ENCODE measurements at places on chromosomes 2 and 18.

DNA sequence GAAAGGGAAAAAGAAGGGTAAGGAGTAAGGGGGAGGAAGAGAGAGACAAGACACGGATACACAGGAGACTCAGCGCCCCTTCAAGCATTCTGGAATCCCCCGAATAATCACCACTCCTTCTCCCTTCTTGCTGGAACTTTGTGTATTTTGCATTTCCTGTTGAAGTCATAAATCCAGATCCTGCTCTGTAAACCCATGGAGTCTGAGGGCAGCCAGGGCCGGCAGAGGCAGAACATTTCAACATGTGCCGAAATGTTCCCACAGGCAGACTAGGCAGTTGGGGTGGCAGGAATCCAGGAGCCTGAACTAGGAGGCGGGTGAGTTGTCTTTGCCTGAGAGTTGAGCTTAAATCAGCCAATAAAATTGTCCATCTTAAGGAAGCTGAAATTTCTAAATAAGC lies 193.1 kb downstream of the SH3RF3 start:
- DNase-seq, result no peak

DNA sequence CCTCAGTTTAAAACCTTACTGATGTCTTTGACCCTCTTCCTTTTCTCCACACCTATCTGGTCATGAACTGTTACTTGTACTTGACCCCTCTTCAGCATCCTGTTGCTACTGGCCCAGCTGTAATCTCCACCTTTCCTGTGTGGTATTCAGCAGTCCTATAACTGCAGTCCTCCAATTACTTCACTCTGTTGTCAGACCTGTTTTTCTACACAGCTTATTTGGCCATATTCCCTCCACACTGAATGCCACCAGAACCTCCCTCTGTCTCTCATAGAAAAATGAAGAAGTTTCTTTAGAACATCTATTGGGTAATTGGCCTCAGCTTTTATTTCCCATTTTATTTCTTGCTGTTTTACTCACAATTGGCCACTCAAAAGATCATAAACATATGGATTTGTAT lies 155.4 kb downstream of the ASXL3 start:
- DNase-seq, result no peak

DNA sequence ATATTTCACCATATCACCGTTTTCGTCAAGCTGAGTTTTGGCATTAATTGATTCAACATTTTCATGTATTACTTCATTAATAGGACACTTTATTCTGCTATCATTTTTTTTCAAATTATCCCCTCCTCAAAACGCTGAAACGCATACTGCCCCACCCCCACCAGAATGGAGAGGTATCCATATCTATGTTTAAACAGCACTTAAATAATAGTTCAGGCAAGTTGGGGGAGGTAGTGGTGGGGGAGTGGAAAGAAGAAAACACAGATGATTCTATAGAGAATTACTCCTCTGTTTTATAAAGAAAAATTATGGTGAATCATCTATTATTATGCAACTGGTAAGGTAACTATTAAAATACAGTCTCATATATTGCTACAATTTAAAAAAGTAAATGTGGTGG lies 314.4 kb upstream of the ZEB2 start:
- no peak for DNase-seq

DNA sequence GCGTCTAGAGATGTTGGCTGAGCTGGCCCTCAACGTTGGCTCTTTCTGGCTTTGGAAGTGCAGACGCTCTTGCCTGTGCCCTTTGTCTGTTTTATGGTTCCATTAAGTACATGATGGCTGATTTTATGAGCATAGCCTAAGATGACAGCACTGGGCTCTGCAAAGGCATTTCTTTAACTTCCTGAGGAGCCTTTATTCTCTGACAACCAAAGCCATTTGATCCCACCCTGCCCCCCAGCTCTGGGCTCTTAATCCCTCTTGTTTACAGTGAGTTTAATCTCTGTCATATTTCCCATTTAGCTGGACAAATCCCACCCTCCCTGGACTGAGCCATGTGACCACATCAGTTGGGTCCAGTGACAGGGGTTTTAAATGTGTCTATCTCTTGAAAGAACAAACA lies 195.9 kb downstream of the ACKR3 start:
- DNase-seq, result no peak

DNA sequence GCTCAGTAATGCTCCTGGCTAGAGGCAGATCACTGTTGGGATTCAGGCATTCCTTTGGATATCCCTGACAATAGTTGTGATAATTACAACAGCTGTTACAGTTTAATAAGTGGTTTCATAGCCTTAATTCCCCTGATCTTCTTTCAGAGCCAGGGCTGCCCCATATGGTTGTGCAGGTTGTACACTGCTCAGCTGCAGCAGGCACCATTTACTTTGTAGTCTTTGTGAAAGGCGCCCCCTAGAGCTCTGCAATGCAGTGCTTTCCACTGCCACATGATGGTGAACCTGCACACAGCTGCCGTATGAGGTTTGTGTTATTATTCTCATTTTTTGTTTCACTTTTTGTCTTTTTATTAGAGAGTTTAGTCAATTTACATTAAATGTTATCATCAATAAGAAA lies 239.1 kb downstream of the KCNS3 start:
- no peak for DNase-seq

DNA sequence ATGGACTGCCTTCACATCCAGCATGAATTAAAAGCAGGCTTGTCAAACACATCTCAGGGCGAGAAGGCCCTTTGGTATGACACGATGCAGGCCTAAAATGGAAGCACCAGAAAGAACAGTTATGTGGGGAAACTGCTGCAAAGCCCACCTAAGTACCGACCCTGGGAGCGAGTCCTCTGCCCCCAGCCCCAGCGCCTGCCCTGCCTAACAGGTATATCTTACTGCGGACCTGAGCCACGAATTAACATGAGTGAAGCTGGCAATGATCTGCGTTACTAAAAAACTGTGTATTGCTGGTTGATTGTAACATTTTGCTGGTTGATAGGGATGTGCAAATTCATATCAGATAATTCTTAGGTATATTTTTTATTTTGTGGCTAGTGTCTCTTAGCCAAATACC lies 441.5 kb downstream of the ZNF516 start:
- DNase-seq, result no peak

DNA sequence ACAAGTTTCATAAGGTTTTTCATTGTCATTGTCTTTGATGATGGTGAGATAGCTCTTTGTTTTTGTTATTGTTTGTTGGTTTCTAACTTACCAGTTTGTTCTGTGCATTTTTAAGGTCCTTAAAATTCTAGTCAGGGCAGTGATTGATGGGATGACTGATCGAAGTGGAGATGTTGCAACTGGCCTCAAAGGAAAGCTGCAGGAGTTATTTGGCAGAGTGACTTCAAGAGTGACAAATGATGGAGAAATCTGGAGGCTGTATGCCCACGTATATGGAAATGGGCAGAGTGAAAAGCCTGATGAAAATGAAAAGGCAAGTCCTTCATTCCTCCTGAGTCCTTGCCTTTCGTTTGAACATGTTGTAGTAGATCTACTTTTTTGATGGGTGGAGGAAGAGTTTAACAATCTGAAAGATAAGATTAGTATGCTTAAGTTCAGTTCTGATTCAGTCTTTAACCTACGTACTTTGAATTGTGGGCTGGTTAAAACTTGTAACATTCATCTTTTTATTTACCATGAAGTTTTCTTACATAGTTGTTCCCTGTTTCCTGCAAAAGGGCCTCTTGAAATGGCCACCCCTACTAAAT lies 135.8 kb upstream of the LTBP1 start:
- DNase-seq, result no peak

GRCh38 chr18:45541421-45541820 lies 73.9 kb upstream of the SLC14A2 start:
- no peak for DNase-seq

DNA sequence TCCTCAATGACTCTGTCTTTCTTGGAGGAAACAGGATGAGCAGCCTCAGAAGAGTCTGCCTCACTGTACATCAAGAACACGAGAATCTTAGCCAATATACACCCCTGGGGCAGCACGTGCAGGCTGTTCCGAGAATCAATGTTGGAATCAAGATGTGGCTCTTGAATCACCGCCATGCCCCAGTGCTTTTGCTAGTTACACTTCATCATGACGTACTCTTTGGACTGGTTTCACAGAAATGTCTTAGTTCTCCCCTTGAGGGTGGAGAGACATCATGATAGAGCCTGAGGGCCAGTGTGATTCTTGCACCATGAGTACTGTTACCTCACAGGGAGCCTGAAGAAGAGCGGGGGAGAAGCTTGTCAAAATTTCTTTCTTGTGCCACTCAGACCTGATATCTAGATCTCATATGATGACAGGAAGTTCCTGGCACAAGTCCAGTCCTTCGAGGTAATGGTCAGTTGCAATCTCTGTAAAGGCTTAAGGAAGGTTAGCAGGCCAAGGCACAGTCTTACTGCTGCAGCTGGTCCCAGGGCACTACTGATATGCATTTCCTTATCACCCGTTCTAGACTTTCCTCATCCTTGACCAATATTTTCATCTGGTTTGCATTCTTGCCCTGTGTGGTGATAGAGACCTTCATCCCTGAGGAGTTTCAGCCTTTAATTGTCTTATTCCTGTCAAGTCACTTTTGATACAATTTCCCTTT lies 28.2 kb upstream of the STAT4 start:
- DNase-seq, result no peak

DNA sequence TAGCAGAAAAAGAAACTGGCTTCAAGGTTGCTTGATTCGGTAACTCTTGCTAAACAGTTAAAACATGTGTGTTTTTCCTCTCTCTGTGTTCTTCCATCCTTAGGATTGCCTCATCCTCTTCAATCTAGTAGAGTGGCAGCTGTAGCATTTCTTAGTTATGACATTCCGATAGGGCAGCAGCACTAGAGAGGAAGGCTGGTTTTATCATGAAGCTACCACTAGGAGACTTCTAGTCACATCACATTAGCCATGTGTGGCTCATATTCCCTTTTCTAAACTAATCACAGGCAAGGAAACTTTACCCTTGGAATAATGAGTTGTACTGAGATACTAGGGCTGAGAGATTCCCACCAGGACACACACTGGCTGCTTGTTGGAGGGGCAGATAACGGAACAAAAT lies 187.6 kb downstream of the DOK6 start:
- no peak for DNase-seq

DNA sequence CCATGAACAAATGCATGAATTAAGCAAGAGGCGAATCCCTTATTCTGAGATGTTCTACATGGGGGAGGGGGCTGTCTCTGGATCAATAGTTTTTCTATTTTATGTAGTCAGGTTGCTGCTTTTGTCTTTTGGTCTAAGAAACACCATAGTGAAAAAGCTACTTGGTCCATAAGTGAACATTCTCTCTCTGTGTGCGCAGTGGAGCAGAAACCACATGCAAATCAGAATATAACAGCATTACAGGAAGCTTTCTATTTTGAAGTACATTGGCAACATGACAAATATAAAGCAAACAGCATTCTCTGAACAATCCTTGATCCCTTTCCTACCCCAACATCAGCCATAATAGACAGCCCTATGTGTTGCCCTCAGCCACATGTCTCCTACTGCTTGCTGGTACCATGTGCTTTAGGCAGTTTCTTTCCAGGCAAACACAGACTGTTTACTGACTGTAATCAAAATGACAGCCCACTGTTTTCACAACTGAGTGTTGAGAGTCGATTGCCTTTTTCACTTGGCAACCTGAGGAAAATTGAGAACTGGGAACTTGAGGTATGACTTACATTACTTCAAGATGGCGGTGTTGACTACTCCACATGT lies 10.6 kb downstream of the SCN3A start:
- DNase-seq, result no peak

GRCh38 chr2:112021781-112022231 lies 33.3 kb upstream of the TMEM87B start:
- DNase-seq, result no peak

GRCh38 chr18:32771169-32771751 lies 1.6 kb downstream of the KLHL14 start:
- DNase-seq, result no peak

DNA sequence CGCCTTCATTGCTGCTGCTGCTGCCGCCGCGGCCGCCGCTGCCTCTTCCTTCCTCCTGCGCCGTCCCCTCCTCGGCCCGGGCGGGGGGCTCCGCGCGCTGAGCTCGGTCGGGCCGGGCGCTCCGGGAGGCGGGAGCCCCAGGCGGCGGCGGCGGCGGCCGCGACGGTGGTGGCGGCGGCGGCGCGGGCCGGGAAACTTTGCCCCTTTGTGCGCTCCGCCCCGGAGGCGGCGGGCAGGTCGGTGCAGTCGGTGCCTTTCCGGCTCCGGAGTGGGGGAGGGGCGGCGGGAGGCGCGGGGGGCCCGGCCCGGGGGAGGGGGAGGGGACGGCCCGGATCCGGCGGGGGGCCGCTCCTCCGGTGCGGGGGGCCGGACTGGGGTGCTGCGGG lies 205 bp downstream of the TET3 start:
- DNase-seq, result peak; percentile 76

DNA sequence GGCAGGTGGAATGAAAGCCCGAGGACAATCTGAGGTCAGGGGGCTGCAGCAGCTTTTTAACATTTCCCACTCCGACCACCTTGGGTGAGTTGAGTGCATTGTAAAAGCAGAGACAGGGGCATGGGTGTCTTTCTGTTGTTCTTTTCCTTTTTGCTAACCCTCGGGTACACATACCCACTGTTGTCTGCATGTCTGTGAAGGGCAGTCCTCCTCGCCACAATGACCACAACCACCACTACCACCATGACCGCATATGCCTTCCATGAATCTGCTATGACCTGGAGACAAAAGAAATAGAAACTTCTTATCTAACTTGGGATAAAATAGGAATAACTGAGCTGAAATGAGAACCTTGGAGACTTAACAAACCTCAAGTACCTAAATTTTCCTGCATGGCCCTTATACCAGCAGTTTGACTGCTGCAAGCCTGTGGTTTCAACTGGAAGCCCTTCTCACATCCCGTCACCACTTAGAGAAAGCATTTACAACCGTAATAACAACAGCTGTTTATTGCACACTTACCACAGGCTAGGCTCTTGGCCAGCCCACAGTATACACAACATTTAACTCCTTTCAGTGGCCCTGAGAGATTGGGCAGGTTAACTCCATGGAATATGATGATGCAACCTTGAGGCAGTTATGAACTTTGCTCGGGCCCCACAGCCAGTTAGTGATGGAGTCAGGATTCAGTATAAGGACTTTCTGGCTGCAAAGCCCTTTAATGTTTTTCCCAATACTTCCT lies 80.3 kb downstream of the GYPC start:
- no peak for DNase-seq

DNA sequence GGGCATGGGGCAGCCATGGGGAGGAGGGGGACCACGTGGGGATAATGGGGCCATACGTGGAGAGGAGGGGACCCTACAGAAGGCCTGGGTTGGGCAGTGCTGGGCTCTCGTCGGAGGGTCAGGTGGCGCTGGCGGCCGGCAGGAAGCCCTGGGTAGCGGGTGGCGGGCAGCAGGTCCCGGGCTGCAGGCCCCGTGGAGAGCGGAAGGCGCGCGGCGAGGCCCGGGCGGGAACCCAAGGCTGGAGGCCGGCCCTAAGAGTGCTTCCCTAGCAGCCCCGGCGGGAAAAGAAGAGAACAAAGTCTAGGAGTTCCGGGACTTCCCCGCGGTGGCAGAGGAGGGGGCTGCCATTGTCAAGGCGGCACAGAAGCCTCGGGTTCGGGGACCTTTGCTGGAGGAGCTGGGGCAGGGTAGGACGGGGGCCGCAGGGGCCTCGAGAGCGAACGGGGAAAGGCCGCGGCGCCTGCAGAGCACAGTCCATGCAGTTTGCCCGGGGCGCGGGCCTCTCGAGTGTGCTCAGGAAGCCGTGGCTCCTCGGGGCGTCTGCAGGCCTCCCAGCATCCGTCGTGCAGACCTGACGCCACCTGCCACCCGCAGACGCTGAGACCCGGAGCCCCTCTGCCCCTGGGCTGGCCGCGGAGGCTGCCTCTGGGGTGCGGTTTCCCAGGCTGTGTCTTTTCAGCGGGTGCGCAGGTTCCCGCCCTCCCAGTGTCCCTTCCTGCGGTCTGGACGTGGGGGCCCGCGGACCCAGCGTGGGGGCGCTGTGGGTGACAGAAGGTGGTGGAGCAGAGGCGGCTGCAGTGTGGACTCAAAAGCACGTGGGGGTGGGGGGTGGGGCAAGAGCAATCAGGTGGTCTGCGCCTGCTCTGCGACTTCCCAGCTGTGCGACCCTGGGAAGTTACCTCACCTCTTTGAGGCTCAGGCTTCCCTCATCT lies 19.4 kb upstream of the NCL start:
- DNase-seq, result peak; percentile 39
